ENCODE measurements at places on chromosomes 2 and 18. TPM values are rescaled to one million over a fixed set of nuclear protein-coding genes. Genes with fewer than 3 reads are reported as not detected.

The CHRND gene
- not detected for total RNA-seq

The FBXO41 gene
- 2.9 TPM for total RNA-seq

The EMILIN1 gene
- total RNA-seq, result 17.1 TPM

The TCF23 gene
- not detected for total RNA-seq

The VWC2L gene
- total RNA-seq, result not detected

The ASB18 gene
- total RNA-seq, result not detected
